ENCODE measurements at places on chromosomes 11 and 22.

DNA sequence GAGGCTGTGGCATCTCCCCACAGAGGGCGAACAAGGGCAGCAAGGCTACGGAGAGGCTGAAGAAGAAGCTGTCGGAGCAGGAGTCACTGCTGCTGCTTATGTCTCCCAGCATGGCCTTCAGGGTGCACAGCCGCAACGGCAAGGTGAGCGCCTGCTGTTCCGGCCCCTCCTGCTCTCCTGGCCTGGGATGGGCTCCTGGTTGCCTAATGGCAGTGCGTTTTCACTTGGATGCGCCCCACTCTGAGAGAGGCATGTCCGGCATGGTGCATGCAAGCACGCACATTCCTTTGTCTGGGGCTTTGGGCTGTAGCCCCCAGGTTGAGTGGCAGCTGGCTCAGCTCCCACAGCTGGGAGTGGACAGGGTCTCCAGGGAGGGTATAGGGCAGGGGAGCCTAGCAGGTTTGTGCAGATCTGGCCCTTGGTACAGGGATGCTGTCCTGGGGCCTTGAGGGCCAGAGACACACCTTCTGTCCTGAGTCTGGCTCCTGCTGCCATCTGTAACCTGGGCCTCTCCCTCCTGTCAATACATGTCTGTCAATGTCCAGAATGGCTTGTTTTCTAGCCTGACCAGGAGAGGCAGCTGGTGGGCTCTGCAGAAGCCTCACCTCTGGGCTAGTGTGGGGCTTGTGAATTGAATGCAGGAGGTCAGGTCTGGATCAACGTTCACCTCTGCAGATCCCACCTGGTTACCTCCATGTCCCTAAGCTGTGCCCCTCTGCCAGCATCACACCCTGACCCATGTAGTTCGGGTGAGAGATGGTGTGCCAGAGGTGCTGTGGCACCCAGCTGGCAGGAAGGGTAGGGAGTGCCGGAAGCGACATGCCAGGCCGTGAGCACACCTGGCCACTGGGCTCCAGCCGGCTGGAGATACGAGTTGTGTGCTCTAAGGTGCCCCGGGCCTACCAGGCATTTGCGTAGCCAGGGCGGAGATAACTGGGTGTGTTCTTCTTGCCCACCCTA is 107.1 kb downstream of the BCR start:
- no peak for DNase-seq

- DNase-seq, result no peak
These were observed 444.4 kb downstream of the BUD13 start for GRCh38 chr11:116328391-116328790.

- no peak for DNase-seq
These were observed 1655.2 kb downstream of the LRRC4C start for GRCh38 chr11:39804271-39804670.

GRCh38 chr11:27672836-27673464 is 27.3 kb downstream of the BDNF start:
- no peak for DNase-seq

DNA sequence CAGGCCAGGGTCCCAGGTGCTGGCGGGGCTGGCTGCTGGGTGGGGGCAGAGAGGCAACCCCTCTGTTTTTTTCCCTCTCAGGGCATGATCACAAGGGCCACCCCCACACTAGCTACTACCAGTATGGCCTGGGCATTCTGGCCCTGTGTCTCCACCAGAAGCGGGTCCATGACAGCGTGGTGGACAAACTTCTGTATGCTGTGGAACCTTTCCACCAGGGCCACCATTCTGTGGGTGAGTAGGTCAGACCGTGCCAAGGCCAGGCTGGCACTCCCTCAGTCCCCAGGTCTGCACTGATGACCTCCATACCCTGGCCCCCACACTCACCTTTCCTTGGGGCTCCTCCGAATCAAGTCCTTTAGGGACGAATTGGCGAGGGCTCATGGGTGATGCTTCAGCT is 7.3 kb downstream of the TCN2 start:
- DNase-seq, result no peak

GRCh38 chr22:30212363-30212995 is 34.1 kb downstream of the LIF start:
- no peak for DNase-seq

- no peak for DNase-seq
These were observed 29.4 kb upstream of the SLN start for GRCh38 chr11:107741044-107741823.

- DNase-seq, result no peak
These were observed 3.4 kb downstream of the IGLL1 start for GRCh38 chr22:23576681-23577080.

DNA sequence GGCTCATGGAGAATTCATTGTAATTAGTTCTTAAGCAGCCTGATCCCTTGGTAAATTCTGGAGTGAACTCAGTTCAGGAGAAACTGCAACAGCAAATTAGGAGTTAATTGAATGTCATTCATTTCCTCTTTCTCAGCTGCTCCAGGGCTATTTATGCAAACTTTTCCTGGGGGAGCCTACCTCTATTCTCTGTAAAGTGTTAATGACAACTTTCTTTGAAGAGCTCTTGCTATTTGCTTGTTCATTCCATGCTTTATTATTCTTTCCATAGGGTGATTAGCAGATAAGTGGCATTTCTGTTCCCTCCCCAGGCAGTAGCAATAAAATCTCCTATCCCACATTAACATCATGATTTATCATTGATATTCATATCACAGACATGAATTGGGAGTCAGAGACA is 267.6 kb upstream of the DDI1 start:
- DNase-seq, result no peak

GRCh38 chr22:24099666-24100065 is 81.6 kb upstream of the SUSD2 start:
- no peak for DNase-seq

DNA sequence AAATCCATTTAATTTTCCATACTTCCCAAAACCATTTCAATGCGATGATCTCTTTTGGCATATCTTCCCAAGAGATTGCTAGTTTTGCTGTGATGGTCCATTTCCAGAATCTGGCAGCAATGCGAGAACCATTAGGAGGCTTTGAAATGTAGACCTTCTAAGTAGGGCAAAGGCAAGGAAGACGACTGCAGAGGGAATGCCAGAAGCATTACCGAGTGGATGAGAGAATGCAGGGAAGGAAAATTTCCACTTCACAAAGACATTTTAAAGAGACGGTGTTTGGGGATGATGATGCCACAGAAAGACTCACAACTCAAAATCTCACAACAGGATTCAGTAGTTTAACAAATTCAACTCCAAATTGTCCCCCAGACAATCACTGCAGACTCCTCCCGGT is 471 bp upstream of the CEP126 start:
- DNase-seq, result no peak

DNA sequence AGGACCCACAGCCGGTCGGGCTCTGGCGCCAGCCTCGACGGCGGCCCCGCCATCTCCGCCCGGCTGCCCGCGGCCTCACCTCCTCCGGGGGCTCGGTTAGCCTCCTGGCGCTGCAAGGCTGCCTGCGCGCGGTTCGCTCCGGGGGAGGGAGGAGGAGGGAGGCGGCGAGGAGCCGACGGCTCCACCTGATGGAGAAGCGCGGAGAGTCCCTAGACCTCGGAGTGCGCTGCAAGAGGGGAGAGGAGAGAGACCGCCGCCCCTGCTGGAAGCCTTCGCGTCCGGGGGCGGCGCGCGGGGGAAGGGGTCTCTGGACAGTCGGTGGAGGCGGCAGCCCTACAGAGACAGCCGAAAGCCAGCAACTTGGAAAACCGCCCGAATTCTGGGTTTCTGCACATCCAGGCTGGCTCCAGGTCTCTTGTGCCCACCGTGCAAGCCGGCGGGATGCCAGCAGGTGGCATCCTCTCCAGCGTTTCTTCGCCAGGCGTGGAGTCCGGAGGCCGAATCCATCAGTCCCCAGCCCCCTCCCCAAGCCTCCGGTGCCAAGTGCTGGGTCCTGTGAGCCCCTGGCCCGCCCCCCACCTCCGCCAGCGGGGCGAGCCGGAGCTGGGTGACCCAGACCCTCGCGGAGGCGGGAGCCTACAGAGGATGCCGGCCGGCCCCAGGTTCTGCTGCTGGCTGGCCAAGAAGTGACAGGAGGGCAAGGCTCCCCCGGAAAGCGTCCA is 2.9 kb upstream of the KIRREL3 start:
- DNase-seq, result peak; percentile 95

- DNase-seq, result no peak
These were observed 9.3 kb downstream of the MMP13 start for GRCh38 chr11:102946237-102946636.

GRCh38 chr11:3050386-3051195 is 6.6 kb downstream of the CARS1 start:
- DNase-seq, result no peak

DNA sequence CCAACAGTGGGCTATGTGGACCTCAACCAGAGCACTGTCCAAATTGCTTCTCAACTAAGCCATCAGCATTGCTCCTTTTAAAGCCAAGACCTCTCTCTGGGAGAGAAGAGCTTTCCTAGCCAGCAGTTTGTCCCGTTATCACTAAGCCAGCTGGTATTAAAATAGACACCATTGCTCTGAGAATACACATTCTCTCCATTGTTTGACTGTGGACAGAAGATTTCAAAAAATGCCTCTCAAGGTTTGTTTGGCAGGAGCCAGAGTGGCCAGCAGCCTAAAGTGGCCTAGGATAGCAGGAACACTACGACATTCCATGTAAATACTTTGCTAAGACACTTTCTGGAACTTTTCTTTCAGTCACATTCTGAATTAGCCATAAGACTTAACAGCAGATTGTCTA is 41.3 kb downstream of the EIF4ENIF1 start:
- no peak for DNase-seq

GRCh38 chr11:78812513-78813293 is 238.0 kb upstream of the NARS2 start:
- no peak for DNase-seq

GRCh38 chr11:60165538-60165937 is 17.3 kb downstream of the MS4A6A start:
- no peak for DNase-seq

DNA sequence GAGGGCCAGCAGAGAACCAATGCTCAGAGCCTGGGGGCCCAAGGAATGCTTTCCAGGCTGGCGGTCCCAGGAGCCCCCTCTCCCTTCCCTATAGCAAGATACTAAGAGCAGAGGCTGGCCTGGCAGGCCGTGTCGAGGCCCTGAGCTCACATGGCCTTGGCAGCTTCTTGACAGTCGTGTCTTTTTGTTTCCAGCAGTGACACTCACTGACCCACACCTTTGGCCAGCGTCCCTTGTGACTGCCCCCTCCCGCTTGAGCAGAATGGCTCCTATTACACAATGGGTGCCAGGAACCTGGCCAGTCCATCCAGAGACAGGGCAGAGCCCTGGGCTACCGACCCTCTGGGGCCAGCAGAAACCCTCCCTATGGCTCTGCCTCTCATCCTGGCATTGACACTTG is 6.4 kb upstream of the CCND1 start:
- no peak for DNase-seq

DNA sequence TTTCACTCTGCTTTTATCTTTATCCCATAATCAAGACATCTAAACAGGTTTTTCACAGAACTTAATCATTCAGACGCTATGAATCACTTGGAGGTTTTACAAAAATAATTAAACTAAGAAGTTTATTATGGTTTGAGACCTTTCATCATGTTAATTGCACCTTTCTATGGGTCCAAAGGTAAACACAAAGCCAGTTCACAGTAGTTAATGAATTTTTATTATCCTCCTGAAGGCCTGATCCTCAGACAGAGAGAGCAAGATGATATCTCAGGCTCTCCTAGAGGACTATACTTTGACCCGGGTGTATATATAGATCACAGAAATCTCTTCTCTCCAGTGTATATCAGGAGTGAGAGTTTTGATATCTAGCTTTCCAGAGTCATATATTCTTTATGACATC is 1044.3 kb upstream of the RAG2 start:
- no peak for DNase-seq

DNA sequence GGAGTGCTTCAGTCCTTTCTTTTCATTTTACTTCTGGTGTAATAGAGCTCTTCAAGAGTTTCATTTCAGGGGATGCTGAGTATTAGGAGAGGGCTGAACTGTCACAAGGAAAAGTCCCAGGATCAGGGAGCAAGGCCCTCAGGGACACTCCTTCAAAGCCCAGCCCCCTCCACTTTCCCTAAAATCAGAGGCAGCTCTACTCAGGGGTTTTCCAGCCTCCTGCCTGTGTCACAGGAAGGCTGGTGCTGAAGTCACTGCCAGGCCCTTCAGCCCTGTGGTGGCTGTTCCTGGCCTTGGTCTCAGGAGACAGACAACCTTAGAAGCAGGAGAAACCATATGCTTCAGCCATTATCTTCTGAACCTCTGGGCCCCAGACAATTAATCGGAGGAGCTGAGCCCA is 36.4 kb upstream of the KIRREL3 start:
- DNase-seq, result no peak

Data from NCI-H1092 (cell line).